NCI-H510A (cell line): ENCODE measurements at places on chromosomes 11 and 22.

DNA sequence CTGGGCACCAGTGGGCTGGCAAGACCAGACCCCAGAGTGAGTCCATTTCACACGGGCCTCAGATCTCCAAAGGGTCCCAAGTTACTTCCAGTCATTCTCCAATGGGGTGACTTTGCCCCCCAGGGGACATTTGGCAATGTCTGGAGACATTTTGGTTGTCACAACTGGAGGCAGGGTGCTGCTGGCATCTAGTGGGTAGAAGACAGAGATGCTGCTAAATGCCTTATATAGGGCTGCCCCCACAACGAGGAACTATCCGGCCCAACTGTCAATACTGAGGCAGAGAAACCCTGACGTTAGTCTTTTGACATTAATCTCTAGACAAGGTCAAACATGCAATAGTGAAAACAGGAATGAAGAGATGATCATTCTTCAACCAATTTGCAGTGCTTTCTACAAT lies 6.4 kb downstream of the RTN4RL2 start:
- no peak for DNase-seq

GRCh38 chr11:13984616-13985450 lies 22.3 kb downstream of the SPON1 start:
- DNase-seq, result no peak

DNA sequence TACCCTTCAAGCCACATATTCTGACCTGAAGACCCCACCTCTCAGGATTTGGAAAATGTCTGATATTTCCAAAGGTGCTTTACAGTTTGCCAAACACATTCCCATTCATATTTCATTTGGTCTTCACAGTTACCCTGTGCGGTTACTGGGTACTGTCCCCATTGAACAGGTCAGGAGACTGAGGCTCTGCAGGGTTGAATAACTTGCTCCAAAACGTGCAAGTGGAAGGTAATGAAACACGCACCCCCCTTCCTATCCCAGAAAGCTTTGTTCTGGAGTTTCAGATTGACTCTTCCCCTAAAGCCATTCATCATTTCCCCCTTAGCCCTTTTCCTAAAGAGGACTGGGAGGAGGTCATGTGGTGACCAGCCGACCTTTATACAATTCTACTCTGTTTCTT lies 18.8 kb downstream of the MICAL2 start:
- no peak for DNase-seq

DNA sequence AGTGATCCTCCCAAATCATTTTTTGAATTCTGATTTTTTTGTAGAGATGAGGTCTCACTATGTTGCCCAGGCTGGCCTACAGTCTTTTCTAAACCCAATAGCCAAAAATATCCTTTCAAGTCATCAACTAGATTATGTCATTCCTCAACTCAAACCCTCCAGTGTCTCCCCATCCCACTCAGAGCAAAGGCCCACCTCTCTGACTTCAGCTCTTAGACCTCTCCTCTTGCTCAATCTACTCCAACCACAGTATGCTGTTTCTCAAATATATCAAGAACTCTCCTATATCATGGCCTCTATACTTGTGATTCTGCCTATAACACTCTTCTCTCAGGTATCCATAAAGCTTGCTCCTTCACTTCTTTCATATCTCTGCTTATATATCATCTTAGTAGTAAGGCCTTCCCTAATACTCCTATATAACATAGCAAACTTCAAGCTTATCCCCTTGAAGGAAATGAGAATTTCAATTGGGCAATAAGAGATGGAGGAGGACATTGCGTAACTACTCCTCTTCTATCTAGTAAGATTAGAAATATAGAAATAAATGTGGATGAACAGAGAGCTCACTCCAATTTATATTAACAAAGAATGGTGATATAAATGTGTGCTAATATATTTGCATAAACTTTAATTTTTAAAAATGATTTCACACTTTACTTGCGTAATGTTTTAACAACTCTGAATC lies 24.5 kb downstream of the DLG2 start:
- no peak for DNase-seq

GRCh38 chr22:25668437-25668836 lies 73.6 kb upstream of the MYO18B start:
- DNase-seq, result no peak

DNA sequence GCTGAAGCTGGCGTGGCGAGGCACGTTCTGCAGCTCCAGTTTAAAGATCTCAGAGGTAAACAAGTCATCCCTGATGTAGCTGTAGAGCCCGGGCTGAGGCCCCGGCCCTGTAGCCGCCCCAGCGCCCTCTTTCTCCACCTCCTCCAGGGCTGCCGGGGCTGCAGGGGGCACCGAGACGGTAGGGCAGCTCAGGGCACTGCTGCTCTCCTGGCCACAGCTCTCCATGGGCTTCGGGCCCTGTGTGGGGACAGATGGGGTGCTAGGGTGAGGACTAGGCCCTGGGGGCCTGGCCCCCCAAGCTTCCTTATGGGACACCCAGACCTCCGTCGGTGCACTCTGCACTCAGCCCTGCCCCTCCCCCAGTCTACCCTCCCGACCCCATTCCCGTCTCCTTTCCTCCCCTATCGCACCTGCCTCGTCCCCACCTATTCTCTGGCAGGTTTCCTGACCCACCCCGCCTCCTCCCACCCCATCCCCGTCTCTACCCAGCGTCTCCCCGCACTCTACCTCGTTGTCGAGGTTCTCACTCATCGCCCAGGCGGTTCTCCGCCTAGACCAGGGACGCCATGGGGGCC lies 559 bp downstream of the RANBP1 start:
- DNase-seq, result no peak

- no peak for DNase-seq
Measured at GRCh38 chr11:1162491-1163311, 4.9 kb downstream of the MUC5AC start.
